Cerebellar nuclear complex (tissue), 1 donor: ENCODE measurements at places on chromosomes 12 and 14.

DNA sequence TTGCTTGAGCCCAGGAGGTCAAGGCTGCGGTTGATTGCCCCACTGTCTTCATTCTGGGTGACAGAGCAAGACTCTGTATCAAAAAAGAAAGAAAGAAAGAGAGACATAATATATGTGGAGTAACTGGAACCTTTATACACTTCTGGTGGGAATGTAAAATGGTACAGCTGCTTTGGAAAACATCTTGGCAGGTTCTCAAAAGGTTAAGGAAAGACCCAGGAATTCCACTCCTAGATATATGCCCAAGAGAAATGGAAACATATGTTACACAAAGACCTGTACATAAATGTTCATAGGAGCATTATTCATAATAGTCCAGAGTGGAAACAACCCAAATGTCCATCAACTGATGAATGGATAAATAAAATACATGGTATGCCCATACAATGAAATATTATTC is 7.2 kb downstream of the RBMS2 start:
- DNase-seq, result no peak

DNA sequence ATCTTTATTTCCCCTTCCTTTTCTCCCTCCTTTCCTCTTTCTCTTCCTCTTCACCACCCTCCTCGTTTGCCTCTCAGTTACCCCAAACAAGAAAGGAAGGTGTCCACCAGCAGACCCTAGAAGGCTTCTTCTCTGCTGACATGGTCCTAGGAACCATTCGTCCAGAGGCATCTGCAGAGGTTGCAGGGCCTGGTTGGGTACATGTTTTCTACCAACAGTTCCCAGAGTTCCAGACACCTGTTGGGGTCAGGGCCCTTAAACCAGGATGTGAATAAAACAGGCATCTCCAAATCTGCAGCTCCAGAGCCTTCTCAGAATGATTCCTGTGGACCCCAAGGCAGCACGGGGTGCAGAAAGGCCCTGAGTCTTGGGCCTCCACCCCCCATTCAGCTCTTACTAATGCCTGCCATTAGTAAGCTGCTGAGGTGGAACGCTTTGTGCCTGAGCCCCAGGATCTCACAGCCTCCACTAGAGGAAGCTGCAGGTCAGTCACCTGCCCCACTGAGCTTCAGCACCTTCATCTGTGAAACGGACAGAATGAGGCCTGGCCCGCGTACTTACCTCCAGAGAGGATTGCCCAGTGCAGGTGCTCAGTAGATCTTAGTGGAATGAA is 130.4 kb downstream of the DICER1 start:
- no peak for DNase-seq

DNA sequence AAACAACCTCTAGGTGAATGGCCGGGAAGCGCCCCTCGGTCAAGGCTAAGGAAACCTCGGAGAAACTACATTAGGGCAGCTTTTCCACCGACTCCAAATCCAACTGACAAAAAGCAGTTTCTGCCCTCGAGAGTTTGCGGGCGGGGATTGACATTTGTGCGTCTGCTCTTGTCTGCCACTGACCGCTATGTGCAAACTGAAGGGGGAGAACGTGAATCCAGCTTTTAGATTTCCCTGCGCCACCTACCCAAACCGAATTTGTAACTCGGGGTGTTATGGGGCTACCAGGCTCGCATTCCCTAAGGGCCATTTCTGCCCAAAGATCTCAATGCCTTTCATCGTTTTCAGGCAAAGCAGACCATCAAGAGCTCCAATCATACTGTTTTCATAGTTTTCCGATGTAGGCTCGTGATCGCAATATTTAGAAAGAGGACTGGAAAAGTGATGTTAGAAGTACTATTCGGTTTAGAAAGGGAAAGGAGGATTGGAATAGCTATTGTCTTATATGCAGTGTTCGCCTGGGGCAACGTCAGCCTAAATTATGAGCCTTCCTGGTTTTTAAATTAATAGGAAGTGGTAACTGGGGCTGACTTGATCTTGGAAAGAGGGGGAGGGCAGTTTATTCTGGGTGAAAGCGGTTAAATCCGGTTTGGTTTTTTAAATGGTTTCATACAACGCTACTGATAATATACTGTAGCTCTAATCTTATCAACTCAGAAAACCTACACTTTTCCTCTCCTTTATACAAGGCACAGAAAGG is 45.4 kb downstream of the BCAT1 start:
- no peak for DNase-seq

- no peak for DNase-seq
These were observed 106.6 kb downstream of the BRMS1L start for GRCh38 chr14:35932659-35933159.

DNA sequence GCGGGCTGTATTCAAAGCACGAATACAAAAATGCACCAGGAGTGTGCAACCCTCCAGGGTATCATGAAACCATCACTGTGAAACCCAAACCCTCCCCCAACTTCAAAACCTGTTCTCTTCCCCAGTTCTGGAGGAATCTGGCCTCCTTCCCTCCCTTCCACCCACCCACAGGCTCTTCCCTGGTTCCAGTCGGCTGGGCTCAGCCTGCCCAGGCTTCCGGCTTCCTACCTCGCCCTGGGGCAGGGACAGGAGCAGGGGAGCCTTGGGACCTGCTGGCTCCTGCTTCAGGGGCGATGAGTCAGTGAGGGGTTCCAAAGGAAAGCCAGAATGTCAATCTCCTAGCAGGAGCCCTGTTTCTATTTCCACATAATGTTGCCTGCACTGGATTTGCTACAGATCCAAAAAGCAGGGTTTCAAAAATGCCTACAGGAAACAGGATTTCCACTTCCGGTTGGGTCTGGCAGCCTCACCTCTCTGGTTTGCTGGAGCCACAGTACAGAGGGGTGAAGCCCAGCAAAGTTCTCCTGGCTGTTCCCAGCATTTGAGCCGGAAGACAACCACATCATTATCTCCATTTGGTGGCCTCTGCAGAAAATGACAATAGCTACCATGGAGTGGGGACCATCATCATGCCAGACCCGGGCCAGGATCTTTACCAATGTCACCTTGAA is 278.3 kb downstream of the DPF3 start:
- DNase-seq, result no peak

DNA sequence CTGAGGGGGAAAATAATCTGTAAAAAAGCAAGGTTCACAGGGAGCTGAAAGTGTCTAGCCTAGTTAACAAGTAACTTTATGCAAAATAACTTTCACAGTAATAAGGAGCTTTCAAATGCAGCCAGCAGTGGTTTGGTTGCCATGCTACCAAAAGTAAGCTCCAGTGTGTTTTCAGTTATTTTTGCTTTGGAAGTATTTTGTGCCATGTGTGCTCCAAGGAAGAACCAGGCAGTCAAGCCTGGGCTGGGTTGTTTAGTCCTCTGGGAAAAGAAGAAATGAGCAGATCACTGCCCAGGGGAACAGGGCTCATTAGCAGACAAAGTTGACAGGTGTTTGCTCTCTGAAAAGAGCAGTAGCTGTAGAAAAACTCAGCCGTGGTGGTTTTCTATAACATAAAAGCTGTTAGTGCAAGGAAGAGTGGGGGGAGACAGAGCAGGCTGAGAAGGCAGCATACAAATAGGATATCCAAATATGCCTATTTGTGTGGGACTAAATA is 92.8 kb upstream of the TMTC2 start:
- DNase-seq, result no peak

DNA sequence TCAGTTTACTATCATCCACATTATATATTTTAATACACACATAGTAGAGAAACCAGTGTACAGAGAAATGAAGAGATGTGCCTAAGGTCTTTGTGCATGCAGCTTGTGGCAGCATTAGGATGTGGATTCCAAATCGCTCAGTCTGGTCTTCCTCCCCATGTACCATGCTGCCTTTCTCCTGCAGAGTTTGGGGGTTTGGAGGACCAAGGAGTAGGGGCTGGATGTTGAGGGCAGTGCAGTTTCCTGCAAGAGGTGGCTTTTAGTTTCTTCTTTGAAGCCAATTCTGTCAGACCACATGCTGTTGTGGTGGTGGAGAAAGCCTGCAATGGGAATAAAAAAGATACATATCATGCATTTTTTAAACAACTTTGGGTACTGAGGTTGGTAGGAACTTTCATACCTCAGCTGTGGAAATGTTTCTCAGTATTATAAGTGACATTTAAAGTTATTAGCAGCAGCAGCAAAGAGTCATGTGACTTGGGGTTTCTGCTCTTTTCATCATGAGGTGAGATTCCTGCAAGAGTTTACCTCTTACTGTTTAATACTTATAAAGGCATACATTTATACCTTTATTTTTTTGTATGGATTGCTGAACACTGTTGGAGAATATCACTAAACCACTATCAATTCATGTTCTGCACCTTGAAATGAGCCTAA is 34.4 kb downstream of the TESPA1 start:
- no peak for DNase-seq

GRCh38 chr12:9991876-9992275 is 7.0 kb downstream of the CLEC1B start:
- DNase-seq, result no peak

GRCh38 chr12:32139064-32139421 is 32.4 kb downstream of the BICD1 start:
- DNase-seq, result no peak
